Non-pigmented ciliary epithelial cell (primary cell): ENCODE measurements at places on chromosomes 13 and 19.

GRCh38 chr13:40420160-40420740 is 246.2 kb downstream of the FOXO1 start:
- no peak for DNase-seq

GRCh38 chr19:5171711-5172110 is 168.9 kb downstream of the PTPRS start:
- no peak for DNase-seq

DNA sequence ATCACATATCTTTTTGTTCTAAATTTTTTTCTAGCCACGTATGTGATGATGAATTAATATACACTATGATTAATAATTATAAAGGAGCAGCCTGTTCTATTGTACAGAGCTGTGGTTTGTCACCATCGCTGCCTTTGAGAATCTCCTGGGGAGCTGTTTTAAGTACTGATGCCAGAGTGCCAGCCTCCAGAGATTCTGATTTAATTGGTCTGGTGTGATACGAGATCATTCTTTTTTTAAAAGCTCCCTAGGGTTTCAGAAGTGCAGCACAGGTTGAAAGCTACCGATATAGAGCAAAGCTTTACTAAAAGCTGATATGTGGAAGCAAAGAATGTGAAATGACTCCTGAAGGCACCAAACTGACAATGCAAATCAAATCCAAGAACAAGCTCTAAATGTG is 314.7 kb downstream of the ITGBL1 start:
- DNase-seq, result no peak

- DNase-seq, result no peak
Measured at GRCh38 chr19:34189199-34189916, 17.1 kb downstream of the LSM14A start.

DNA sequence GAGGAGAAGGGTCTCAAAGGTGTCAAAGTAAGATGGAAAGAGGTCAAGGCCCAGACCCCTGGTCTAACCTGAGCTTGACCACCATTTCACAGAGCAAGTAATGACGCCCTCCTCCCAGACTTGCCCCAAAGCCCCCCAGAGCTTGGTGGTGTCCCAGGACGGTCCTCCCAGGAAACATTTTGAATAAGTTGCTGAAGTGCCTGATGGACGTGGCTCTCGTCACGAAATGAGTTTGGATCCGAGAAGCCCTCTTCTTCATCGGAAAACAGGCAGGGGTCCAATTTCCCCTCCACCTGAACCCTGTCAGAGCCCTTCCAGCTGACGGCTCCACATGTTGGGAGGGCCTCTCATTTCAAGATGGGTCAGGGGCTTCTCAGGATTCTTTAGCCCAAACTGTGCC is 54.5 kb upstream of the TPM4 start:
- no peak for DNase-seq

GRCh38 chr19:17626456-17627015 is 61.6 kb downstream of the UNC13A start:
- no peak for DNase-seq

- DNase-seq, result no peak
Measured at GRCh38 chr13:24863748-24864540, 100.0 kb downstream of the RNF17 start.

DNA sequence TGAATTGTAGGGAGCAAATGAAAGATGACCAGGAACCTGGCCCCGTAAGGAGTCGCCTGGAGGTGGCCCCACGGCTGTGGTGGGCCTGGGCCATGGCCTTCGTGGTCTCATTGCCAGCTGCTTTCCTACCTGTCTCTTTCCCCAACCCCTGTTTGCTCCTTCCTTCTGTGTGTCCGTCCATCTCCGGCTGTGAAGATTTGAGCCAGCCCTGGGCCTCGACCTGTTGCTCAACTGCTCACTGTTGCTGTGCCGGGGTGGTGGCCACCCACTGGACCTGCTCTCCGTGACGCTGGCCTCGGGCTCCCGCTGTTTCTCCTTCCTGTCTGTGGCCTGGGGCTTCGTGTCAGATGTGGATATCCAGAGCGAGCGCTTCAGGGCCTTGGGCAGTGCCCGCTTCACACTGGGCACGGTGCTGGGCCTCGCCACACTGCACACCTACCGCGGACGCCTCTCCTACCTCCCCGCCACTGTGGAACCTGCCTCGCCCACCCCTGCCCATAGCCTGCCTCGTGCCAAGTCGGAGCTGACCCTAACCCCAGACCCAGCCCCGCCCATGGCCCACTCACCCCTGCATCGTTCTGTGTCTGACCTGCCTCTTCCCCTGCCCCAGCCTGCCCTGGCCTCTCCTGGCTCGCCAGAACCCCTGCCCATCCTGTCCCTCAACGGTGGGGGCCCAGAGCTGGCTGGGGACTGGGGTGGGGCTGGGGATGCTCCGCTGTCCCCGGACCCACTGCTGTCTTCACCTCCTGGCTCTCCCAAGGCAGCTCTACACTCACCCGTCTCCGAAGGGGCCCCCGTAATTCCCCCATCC is 8.5 kb downstream of the DBP start:
- no peak for DNase-seq

GRCh38 chr19:16518483-16519229 is 22.5 kb downstream of the C19orf44 start:
- DNase-seq, result no peak

DNA sequence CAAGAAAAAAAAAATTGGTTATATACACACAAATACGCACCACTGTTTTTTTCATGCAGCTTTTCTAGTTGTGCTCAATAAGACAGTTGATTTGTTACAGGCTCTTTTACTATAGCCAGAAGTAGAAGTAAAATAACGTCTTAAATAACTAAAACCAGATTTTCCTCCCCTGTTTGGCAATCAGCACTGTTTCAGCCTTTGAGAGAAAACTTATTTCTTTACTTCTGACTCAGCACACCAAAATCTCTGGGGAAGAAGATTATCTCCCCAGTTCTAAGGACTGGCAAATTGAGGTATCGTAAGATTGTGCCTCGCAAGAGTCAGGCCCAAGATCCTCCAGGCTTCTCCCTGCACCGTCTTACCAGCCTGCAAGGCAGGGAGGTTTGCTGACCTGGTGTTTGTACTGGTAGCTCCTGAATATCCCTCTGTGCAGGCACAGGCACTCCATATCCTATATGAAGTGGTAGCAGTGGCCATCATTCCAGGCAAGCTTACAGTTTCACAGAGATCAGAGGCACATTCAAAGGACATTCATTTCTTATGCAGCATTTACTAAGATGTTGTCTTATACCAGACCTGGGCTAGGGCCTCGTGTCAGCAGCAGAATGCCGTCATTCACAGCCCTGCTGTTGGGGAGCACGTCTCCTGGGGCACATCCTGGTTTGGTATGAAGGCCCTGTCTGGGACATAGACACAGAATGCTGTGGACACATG is 268.2 kb downstream of the ZNF536 start:
- no peak for DNase-seq

GRCh38 chr13:25948910-25949309 is 102.9 kb downstream of the SHISA2 start:
- DNase-seq, result no peak

DNA sequence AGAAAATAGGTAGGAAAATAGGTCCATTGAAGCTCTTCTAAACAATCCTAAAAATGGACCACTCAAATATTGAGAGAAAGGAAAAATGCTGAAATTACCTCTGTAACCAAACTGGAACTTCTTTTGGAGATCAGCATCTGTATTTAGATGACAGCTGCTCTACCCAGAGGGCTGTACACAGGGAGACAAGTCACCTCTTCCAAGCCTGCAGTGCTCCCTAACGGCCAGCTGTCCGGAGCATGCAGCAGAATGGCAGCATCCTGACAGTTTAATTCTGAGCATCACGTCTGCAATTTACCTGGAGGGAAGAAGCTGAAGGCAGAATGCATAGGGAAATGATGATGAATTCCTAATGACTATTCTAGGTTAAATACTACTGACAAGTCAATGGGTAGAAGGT is 62.8 kb upstream of the DIAPH3 start:
- no peak for DNase-seq

GRCh38 chr13:94322925-94323763 is 156.3 kb downstream of the DCT start:
- DNase-seq, result no peak

DNA sequence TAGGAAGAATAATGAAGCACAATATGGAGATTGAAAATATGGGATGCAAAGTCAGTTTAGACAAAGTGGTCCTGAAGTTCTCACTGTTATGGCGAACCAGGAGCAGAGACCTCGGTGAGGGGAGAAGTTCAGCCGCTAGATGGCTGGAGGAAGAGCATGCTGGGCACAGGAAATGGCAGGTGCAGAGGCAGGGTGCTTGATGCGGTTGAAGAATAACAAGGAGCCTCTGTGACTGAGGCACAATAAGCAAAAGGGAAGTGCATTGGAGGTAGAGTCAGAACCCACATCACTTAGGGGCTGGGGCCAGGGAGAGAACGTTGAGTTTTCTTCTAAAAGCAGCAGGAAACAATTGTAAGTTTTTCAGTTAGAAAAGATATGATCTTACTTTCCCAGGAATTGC is 1725.2 kb downstream of the EFNB2 start:
- no peak for DNase-seq

GRCh38 chr13:22275393-22275792 is 604.5 kb downstream of the FGF9 start:
- no peak for DNase-seq

- DNase-seq, result no peak
Measured at GRCh38 chr19:4444765-4445741, 12.5 kb downstream of the UBXN6 start.

DNA sequence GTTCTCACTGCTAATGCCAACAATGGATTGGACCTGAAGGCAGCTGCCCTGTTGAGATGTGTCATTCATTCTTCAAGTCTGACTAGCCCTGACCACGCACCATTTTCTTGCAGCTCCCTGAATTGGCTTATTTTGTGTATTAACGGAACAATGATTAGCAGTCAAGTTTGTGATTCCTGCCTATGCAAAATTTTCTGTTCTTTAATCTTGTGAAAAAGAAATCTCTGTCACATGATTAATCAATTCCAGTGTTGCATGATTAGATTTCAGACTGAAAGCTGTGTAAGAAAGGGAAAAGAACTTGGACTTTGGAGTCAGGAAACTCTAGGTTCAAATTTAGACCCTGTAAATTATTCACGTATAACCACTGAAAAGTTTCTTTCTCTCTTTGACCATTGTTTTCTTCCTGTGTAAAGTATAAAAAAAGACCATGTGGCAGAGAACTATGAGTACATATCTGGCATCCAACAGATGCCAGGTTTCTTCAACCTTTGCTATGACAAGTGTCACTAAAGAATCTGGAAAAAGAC is 64.5 kb upstream of the SLC10A2 start:
- no peak for DNase-seq

GRCh38 chr19:3042621-3043267 is 13.7 kb upstream of the TLE2 start:
- DNase-seq, result no peak

- no peak for DNase-seq
Measured at GRCh38 chr13:75612354-75612753, 23.8 kb upstream of the LMO7 start.

GRCh38 chr13:102550507-102550906 is 46.3 kb upstream of the TPP2 start:
- no peak for DNase-seq
